Epithelial cell of prostate (primary cell): ENCODE measurements at places on chromosomes 4 and X.

- DNase-seq = no peak
Measured at GRCh38 chr4:650951-651883, 22.9 kb downstream of the ATP5ME start.

GRCh38 chr4:78864405-78865024, 74.7 kb downstream of the PAQR3 start:
- peak; percentile 29 for DNase-seq

GRCh38 chr4:107562316-107562715, 157.7 kb downstream of the PAPSS1 start:
- no peak for DNase-seq

GRCh38 chrX:2901367-2902036, 27.6 kb downstream of the ARSD start:
- no peak for DNase-seq

- no peak for DNase-seq
Measured at GRCh38 chr4:184143770-184144564, 73.7 kb downstream of the ENPP6 start.

DNA sequence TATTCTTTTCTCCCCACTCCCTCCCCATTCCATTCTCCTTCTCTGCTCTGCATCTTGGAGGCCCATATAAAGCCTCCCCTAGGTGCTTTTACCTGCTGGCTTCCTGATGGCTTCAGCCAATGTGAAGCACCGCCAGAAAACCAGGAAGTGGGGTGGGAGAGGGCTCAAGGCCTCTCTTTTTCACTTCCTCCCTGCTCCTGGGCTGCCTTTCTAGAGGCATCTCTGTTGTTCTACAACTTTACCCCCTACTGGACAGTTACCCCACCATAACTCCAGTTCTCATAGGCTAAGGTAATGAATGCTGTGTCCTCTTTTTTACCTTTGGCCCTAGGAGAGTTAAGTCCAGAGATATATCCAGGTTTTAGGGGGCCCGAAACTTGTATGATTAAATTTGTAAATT, 62.4 kb upstream of the PPARGC1A start:
- no peak for DNase-seq

DNA sequence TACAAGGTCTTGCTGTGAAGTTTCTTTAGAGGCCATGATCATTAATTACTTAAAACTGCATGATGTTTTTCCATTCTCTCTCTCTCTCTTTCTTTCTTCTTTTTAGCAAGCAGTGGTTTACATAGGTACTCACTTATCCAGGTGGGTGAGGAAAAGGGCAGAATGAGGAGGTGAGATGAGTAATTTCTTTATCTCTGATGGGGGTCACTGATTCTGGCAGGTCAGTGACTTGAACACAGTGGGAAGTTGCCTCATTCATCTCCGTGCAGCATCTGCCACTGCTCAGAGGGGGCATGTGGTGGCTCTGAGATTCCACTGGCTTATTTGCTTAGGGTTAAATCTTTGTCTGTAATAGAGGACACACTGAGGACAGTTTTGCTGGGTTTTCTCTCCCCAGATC, 62.6 kb downstream of the FAM114A1 start:
- DNase-seq = no peak

DNA sequence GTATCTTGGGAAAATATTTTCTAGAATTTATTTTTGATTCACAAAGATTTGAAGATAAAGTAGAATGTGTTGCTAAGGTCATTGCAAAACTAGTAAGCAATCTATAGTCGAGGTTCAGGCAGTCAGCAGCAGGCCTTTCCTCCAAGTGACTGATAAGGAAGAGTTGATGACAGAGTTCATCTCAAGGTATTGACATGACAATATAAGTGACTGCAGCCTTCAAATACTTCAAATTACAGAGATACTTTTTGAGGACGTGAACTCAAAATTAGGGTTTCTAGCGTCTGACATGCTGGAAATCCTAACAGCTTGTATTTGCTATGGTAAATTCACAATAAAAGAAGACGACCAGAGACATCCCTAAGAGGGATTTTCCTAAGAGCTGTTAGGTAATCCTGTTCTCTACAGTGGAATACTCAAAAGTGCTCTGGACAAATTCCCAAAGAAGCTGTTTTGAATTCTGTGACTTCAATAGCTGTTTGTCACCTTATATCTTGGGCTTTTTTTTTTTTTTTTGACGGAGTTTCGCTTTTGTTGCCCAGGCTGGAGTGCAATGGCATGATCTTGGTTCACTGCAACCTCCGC, 7.4 kb downstream of the ARHGAP10 start:
- DNase-seq = no peak

DNA sequence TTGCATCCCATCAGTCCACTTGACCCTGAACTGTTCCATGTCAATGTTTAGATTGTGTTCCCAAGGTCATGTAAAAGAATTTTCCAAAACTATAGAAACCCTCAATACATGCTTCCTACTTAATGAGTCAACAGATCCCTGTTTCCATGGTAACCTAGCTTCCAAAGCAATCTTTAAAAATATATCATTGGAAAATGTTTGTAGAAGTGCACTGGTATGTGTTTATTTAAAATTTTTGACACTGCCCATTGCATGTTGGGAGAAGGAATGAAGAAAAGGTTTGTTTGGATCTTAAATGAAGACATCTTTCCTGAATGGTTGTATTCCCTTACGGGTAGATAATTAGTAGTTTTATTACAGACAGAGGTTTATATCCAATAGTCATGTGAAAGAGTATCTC, 345.3 kb downstream of the GABRG1 start:
- no peak for DNase-seq

GRCh38 chr4:7367406-7367805, 67.3 kb downstream of the PSAPL1 start:
- DNase-seq = no peak

GRCh38 chr4:101419336-101420135, 72.2 kb upstream of the PPP3CA start:
- DNase-seq = no peak

DNA sequence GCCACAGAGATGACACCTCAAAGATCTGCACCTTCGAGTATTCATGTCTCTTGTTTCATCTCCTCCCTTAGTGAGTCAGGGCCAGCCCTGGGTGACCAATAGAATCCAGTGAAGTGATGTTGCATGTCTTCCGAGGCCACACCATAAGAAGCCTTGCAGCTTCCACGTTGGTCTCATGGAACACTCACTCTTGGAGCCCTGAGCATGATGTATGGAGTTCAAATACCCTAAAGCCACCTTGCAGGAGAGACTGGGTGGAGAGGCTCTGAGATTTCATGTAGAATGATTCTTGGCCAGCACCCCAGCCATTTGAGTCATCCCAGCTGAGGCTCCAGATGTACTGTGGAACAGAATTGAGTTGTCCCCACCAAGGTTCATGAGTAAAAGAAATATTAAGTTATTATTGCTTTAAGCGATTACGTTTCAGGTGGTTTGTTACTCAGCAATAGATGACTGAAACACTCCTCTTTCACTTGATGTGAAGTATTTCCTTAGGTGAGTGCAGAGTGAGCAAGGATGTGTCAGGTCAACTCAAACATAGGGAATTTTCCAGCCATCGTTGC, 5.0 kb upstream of the RP2 start:
- peak; percentile 39 for DNase-seq

DNA sequence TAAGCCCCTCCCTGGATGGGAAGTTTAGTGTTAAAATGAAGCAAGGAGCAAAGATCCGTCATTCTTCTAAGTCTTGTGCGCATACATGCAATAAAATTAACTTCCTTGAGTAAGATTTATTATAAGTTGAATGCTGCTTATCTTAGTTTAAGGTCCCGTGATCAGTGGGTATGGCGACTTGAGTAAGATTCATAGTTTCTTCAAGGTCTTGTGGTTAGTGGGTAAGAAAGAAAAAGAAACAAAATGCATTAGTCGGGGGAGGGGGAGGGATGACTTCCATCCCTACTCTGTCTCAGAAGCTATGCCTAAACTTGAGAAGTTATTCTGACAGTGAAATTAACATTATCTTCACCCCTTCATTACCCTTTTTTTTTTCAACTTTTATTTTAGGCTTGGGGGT, 127.3 kb upstream of the MAGEB16 start:
- no peak for DNase-seq

DNA sequence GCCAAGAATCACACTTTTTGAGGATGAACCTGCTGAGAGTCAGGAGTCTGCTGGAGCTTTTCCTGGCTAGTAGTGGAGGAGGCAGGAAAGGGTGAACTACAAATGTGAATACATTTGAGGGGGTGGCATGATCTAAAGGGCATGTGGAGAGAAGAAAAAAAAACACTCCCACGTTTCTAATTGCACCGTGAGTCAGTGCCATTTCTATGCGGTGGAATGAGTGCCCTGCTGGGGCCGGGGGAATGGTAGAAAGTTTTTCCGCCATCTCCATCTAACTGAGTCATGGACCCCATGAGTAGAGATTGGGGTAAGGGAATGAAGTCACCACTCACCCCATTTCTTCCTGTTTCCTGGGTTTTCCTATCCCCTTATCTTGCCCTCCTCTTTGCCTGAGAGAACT, 19.8 kb downstream of the BEX3 start:
- no peak for DNase-seq

DNA sequence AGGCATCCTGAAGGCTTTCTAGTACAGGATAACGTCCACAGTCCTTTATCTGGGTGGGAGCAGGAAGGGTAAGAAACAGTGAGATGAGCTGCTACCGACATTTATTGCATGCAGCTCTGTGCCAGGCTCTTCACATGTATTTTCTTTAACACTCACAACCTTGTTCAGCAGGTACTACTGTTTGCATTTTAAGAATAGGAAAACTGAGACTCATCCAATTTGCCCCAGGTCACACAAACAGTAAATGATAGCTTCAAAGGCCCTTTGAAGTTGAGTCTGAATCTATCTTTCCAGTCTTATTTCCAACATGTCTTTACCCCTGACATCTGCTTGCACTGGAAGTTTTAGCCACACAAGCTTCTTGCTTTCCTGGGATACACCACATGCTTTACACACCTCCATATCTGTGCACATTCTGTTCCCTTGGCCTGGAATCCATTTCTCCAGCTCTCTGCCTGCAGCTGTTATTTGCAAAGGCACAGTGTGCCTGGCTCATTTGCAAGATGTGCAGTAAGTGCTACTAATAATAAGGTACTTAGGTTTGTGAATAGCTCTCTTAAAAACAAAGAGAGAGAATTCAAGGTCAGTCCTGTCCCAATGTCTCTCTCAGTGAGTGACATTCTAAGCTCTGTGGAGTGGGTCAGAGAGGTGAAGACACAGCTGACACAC, 61.2 kb downstream of the METTL14 start:
- DNase-seq = no peak

GRCh38 chr4:185797018-185797417, 15.0 kb downstream of the SORBS2 start:
- no peak for DNase-seq

DNA sequence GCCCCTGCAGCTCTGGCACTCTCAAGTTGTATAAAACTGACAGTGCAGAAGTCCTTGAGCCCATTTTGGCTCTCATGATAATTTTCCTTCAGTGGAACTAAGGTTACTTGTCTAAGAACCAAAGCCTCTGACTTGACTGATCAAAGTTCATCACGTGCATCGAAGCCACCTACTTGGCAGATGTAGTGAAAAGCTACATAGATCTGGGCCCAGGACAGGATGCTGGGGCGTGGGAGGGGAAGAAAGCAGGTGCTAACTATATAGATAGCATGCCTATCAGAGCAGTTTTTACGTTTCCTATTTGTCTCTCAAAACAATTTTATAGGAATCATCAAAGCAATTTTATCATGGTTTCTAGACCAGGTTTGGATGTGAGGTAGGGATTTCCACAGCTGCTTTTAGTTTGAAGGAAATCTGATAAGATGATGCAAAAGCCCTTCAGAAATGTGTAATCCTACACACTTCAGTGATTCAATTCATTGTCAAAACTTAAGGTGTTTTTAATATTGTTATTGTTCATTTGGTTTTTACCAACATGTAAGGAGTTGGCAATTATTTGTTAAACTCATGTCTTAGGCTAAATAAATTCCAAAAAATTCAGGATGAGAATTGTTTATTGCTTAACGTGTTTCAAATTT, 1.2 kb upstream of the CD40LG start:
- no peak for DNase-seq

DNA sequence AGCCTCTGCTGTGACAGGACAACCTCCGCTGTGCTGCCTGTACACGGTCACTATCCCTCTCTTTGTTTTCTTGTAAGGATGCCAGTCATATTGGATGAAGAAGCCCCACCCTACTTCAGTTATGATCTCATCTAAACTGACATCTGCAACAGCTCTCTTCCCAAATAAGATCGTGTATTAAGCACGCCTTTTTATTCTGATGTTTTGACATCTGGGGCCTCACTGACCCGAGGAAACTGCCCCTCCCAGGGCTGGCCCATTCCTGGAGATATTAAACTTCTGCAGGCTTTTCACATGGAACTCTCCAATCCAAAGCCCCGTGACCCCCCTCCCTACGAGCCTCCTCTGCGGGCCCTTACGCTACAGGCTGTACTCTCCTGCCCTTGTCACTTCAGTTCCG, 232.0 kb downstream of the ARHGAP10 start:
- no peak for DNase-seq

DNA sequence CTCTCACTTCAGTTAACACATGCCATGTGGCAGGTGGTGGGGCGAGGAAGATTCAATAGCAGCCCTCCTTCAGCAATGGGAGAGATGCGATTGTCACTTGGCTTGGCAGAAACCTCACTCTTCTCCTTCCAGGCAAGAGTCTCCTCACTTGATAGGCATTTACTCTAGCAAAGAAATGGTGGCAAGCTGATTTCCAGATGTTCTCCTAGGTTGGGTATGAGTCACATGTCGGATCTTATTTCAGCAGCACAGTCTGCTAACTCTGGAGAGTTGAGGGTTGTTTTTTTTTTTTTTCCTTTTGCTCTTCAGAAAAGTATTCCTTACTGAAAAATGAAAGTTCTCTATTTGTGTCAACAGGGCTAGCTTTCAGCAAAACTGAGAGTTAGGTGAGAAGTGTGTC, 119.5 kb upstream of the CHRDL1 start:
- DNase-seq = no peak

DNA sequence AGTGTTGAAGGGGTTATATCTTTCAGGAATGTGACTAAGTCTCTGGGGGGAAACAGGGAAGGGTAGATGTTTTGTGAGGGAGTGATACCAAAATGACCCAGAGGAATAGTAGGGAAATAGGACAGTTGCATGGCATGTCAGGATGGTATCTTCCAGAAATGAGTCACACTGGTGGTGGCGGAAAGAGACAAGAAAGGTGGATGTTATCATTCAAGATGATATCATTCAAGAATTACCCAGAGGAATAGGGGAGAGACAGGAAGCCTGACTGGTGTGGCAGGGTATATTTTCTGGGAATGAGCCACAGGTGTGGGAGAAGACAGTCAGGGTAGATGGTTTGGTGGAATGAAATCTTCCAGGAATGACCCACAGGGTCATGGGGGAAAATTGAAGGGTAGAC, 61.1 kb downstream of the MAOA start:
- DNase-seq = peak; percentile 2

- no peak for DNase-seq
Measured at GRCh38 chr4:185115827-185116232, 27.2 kb upstream of the SLC25A4 start.

GRCh38 chr4:7336732-7337131, 98.0 kb downstream of the PSAPL1 start:
- DNase-seq = no peak

DNA sequence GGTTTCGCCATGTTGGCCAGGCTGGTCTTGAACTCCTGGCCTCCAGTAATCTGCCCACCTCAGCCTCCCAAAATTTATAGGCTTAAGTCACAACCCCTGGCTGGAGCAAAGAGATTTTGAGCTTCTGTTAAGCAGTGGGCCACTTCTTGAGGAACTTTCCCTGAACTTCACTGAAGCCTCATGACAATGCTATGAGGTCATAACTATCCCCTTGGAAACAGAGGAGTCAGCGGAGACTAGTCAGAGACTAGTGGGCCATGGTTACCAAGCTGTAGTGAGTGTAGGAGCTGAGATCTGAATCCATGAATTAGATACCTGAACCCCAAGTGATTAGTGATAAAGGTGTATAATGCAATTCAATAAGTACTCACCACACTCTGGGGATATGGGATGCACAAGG, 145.1 kb upstream of the MSX1 start:
- no peak for DNase-seq
